Anterior cingulate cortex (tissue), 58 donors: ENCODE measurements at places on chromosomes 6 and 20.

DNA sequence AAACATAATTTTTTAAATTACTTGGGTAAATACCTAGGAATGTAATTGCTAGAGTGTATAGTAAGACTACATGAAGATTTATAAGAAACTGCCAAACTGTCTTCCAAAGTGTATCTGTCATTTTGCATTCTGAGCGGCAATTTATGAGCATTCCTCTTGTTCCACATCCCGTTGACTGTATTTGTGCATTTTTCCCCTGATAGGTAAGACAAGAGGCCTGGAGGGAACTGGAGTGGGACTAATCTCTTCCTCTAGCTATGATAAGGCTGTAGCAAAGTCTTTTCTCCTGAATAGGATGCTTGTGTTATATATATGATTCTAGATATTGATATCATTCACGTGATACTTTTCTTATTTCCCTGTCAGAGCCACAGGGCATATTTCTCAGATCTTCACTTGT lies 1557.5 kb downstream of the GRIK2 start:
- DNase-seq = no peak

GRCh38 chr6:116883005-116883404 lies 6.0 kb downstream of the RFX6 start:
- no peak for DNase-seq

DNA sequence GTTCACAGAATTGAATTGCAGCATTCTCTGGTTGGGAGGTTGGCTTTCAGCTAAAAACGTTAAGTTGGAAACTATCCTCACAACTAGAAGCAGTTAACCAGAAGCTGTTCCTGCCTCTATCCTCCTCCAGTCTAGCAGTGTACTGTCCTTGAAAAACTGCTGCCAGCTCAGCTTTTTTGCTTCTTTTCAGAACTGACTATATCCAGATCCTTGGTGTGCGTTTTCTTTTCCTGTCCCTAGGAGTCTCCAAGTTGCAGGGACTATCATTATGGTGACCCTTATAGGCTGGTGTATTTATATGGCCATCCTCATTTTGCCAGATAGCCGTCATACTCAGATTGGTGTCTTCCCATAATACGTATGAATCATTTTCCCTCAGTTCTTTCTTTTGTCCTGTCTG lies 5.5 kb downstream of the ITCH start:
- no peak for DNase-seq

GRCh38 chr6:129903082-129903481 lies 42.0 kb upstream of the TMEM244 start:
- DNase-seq = no peak

GRCh38 chr6:11174242-11174611 lies 58.2 kb downstream of the NEDD9 start:
- DNase-seq = no peak

DNA sequence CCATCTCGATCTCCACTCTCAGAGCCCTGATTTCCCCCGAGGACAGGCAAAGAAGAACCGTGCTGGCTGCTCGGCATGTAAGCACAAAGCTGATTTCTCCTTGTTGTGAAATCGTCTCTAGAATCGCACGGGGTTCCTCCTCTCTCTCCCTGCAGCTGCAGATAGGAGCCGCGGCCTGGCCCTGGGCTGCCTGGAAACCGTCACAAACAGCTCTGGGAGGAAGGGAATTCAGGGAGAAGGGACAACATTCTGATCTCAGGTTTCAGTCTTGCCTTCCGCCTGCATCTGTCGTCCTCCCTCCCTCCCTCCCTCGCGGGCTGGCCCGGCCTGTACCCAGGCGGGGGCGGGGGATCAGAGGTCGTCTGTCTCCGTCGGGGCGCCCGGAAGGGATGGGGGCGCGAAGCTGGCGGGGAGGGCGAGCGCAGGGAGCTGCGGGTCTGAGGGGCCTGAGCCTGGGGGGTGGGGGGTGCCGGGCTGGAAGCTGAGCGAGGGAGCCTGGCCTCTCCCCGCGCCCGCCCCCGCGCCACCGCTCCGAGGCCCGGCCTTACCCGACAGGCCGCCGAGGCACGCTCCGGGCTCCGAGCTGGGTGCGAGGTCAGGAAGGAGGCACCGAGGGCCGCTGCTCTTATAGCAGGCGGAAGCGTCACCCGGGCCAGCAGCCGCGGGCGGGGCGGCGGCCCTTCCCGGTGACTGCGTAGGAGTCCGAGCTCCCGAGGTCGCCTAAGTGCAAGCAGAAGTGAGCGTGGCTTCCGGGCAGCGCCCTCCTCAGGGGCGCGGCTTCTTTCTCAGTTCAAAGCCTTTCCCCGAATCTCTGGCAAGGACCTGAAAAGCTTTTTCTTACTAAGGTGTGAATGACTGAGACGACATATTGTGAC lies at the start of gene SERPINB1:
SERPINB1 (minus strand) TSS at position 600 of the 875 bp plus-strand sequence. CDS start 1,277 bp downstream, outside the sequence.
- DNase-seq = peak; percentile 56

- DNase-seq = no peak
Measured at GRCh38 chr6:30612687-30613248, 4.3 kb downstream of the PPP1R10 start.
